ENCODE measurements at places on chromosomes 11 and 22.

DNA sequence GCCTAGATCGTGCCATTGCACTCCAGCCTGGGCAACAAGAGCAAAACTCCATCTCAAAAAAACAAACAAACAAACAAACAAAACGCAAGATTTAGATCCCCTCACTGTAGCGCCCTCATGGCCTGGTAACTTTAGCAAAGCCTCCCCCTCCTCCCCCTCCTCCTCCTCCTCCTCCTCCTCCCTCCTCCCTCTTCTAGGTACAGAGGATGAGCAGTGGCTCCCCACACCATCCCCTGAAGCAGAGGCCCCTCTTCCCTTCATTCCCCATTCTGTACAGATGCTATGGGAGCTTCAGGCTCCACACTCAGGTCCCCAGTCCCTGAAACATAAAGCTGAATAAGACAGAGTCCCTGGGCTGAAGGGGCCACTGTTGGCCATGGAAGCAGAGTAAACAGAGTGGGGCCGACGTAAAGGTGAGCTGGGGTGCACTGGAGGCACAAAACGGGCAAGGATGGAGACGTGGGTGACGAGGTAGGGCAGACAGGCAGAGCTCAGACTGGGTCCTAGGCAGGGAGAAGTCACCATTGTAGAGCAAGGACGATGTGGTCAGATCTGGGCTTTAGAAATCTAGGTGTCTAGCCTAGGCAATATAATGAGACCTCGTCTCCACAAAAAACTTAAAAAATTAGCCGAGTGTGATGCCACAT is 19.4 kb upstream of the NFAM1 start:
- no peak for DNase-seq

DNA sequence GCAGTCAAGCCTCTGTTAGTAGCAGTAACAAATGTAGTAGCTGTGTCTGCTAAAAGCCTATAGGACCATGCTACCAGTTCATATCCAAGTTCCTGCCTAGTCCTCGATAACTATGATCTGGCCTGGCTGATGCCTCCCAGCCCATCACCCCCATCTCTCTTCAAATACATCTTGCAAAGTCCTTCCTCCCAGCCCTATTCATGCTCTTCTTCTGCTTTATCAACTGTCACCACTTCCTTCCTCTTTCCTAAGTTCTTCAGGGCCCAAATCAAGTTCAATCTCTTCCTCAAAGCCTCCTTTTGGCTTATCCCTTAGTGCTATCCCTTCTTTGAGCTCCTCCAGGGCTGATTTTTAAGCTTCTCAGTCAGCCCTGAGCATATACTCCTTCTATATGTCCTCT is 150.9 kb upstream of the THY1 start:
- DNase-seq: no peak

- DNase-seq: no peak
Measured at GRCh38 chr11:81959341-81959740, 774.3 kb downstream of the FAM181B start.

DNA sequence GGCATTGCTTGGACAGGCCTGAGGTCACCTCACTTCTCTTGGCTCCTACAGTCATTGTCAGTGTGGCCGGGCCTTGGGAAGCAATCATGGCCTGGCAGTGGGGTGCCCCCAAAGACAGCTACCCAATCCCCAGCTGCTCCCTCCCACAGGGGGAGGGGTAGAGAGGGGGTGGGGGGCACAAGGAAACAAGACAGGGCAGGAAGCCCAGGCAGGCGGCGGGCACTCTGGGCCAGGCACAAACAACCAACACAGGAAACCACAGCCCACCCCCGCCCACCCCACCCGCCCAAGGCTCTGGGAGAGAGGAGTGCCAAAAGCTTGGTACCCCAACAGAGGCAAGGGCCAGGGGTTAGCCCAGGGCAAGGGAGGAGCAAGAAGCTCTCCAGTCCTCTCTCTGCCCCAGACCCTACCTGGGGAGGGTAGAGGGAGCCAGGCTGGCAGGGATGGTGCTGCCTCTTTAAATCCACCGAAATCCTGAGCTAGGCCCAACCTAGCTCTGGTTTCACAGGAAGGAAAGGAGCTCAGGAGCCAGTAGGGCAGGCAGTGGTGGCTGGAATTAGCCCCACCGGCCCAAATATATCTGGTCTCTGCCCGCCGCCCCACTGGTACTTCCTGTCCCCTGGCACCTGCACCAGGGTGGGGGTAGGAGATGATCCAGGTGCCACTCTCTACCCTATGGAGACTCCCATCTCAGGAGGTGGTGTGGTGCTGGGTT is 12.2 kb downstream of the BCL9L start:
- peak; percentile 38 for DNase-seq

DNA sequence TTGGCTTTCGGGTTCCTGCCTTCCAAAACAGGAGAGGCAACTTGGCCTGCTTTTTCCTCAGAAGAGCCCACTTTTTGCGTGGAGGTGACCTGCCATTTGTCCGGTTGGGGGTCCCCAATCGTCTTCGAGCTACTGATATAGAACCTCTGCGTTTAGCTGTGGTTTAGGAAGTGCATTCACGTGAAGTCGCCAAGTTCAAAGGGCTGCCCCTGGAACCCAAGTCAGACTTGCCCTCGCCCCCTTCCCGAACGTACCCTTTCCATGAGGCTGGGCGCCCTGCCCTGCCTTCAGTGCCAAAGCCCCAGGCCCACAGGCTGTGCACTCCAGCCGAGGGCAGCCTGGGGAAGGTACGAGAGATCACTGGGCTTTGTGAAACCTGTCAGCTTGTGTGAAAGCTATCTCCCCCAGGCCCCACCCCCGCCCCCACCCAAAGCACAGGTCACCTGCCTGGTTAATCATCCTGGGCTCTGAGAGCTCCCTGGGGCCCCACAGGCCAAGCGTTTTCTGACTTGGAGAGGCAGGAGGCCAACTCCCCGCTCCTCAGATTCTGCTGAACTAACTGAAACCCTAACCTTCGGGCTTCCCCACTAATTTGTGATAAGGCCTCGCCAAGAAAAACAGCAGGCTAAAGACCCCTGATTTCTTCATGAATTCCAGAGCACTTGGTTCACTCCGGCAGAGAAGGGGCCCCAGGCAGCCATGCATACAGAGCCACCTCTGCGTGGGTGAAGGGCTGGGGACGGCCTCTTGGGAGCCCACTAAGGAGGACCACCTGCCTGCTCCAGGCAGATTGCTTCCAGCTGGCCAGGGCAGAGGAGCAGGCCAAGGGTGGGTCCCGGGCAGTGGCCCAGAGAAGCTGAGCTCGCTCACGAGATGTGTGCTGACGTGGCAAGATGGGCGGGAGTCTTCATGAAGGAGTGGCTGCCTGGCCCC is 25.8 kb upstream of the KCNQ1OT1 start:
- DNase-seq: peak; percentile 57

GRCh38 chr11:92480499-92480898 is 255.9 kb downstream of the FAT3 start:
- peak; percentile 3 for DNase-seq

DNA sequence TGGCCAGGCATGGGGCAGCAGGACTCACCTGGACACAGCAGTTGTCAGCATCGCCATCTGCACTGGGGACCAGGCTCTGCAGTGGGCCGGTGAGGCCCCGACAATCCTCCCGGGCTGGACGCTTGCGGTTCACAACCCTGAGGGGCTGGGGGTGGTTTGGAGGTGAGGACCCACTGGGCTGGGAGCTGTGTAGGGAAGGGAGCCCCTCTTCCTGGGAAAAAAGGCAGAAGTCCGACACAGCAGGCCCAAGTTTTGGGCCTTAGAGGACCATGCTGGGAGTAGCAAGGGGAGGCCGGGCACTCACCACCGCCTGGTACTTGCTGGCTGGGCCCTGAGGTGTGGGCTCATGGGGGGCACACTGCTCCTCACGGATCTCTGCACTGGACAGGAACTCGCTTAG is 39.8 kb upstream of the KCNJ11 start:
- DNase-seq: no peak

- DNase-seq: no peak
Measured at GRCh38 chr11:43941257-43941994, 1.0 kb upstream of the C11orf96 start.

DNA sequence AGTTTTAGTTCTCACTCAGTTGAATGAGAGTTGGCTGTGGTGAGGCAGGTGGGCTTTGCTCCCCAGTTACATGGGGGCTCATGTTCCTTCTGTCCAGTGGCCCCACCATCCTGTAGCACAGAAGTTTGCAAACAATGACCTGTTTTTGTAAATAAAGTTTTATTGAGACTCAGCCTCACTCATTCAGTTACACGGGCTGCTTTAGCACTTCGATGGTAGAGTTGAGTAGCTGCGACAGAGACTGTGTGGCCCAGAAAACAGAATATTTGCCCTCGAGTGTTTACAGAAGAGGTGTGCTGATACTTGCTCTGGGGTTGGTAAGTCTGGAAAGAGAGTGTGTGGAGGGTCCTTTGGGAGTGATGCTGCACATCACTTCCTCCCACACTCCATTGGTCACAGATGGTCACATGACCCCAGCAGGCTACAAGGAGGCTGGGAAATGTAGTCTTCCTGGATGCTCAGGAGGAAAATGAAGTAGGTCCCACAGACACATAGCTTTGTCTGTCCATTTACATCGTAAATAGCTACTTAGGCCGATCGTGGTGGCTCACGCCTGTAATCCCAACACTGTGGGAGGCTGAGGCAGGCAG is 34.6 kb downstream of the IFT27 start:
- DNase-seq: no peak

DNA sequence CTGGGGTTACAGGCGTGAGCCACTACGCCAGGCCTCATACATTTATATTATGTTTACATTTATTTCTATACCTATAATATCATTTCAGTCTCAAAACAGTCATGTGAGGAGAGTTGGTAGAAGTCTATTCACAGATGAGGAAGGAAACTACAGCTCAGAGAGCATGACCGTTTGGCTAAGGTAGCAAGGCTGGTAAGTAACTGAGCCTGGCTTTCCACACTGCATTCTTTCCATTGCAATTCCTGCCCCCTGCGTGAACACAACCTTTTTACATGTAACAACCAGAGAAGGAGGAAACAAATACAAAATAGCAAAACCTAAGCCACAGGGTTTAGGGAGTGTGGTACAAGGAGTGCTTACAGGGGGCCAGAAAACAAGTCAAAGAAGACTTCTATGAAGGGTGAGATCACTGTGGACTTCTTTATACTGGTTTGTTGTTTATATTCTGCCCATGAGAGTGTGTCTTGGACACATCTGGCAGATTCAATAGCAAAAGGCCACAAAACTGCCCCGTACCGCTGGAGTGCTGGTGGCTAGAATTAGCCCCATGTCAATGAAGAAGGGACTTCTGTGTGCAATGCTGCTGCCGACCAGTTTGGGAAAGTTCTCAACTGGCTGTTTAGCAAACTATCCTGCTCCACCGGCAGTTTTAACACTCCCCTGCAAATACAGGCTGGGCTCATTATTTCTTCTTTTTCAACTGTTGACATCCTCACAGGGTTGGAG is 19.0 kb downstream of the MICAL3 start:
- peak; percentile 65 for DNase-seq

DNA sequence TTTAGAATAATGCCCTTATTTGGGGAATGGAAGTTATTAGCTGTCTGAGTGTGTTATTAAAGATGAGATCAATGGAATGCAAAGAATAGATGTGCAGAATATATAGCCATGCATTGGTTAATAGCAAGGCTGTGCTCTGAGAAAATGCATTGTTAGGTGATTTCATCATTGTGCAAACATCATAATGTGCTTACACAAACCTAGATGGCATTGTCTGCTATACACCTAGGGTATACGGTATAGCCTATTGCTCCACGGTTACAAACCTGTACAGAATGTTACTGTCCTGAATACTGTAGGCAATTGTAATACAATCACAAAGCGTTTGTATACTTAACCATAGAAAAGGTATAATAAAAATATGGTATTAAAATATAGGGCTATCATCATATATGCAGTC is 25.5 kb downstream of the SLC5A12 start:
- no peak for DNase-seq

DNA sequence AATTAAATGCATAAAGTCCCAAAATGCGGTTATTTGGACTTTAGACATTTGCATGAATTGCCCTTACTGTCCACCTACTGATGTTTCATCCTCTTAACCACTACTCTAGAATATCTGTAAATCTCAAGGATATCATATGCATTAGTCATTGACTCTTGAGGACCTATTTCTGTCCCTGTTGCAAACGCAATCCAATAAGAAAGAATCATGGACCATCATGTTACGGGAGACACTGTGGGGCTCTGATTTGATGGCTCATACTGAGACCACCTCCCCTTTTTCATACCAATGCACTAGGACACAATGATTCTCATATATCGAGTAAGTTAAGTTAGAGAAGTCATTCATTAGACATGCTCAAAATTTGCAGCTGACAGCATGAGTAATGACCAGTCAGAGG is 14.4 kb downstream of the POU2AF2 start:
- peak; percentile 6 for DNase-seq

- no peak for DNase-seq
Measured at GRCh38 chr11:5369789-5370188, 13.8 kb upstream of the OR51M1 start.

GRCh38 chr11:88603091-88603867 is 265.7 kb upstream of the CTSC start:
- no peak for DNase-seq

DNA sequence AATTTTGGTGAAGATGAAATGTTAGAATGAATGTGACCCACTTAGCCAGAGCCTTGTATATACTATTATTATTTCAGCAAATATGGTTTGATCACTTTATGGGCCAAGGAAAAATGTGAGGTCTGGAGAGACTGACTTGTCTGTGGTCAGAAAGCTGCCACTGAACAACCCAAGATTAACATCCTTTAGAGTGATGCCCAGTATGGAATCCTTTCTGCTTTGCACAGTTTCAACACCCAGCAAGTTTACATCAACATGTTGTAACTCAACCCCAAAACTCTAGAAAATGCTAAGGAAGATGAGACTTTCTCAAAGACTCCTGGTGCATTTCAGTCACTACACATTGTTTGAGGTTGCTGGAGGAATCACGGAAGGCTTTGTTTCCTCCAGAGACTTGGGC is 107.7 kb downstream of the SNX19 start:
- DNase-seq: no peak

GRCh38 chr11:63032457-63032856 is 16.8 kb upstream of the SLC22A8 start:
- DNase-seq: no peak

DNA sequence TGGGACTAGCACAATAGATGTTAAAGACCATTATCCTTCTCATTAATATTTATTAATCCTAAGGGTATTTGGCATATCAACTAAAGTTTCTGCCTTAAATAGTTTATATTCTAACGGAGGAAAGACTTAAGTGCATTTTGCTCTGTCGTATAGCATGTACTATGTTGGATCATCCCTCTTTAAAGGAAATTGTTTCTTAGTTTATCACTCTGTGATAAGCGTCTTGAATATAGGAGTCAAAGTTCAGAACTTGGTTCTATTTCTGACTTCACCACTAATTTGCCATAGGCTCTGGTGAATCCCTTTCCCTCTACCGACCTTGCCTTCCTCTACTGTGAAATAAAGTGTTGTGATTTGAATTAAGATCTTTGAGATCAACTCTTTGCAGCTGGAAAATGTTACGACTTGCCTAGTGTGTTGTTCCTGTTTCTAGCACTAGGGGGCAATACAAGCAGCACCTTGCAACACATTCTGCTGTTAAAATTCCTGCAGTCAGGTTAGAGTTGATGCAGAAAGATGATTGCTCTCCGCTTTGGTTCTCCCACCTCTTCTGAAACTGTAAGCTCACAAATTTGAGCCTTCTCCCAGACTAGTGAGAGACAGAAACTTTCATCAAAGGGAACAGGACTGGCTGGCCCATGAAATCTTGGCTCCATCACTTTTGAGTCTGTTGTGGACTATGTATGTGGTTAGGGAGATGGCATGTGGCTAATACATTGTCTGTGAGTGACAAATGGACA is 27.8 kb upstream of the ZNRF3 start:
- peak; percentile 70 for DNase-seq
